A673 (cell line): ENCODE measurements at places on chromosomes 13 and 19.

- no peak for DNase-seq
Measured at GRCh38 chr13:53142306-53142705, 113.7 kb downstream of the OLFM4 start.

GRCh38 chr13:91297503-91297902 is 50.0 kb upstream of the MIR17HG start:
- no peak for DNase-seq

GRCh38 chr19:54418030-54418929 is 3.0 kb downstream of the TTYH1 start:
- DNase-seq: no peak

DNA sequence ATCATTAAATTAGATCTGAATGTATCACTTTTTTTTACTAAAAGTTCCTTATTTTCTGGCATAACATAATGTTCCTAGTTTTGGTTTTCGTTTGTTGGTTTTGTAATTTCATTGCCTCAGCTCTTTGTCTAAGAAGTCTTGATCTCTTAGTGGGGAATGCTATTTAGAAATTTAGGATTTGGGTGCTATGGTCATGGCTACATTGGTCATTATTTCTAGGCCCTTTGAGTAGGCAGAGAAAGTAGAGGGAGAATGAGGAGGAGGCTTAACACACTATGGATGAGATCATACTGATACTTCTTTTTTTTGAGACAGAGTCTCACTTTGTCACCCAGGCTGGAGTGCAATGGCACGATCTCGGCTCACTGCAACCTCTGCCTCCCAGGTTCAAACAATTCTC is 41.8 kb downstream of the PIBF1 start:
- no peak for DNase-seq

- no peak for DNase-seq
Measured at GRCh38 chr13:35600137-35600536, 123.6 kb upstream of the MAB21L1 start.

DNA sequence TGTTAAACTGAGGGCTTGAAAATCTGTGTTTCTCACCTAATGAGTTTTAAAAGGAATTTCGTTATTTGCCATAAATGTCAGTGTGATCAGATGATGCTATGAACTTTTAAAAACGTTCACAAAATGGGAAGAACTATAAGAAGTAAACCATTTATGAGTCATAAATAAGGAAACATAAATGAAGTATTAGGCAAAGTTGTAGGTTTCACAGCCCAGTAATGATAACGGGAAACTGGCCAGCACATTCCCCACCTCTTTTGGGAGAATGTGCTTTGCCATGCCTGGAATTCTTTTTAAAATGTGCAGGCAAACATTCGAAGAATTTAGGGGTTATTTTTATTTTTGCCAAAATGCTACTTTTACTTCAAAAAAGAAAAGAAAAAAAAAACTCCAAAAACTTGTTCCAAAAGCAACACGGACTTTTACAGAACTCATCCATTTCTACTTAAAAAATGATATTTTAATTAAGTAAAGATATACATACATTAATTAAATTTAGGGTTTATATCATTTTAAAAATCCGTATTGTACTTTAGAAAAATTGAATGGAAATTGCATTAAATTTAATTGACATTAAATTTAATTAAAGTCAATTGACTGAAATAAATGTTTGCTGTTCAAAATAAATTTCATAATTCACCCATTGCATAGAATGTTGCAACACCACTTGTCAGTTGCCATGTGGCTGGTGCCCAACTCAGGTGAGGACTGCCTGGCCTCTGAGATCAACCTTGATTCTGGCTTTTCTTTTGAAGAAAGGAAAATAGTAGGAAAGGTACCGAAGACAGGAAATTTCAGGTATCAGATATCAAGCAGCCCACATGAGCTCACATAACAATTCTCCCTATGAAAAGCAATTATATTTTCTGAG is 1198.5 kb downstream of the EFNB2 start:
- no peak for DNase-seq

GRCh38 chr13:27954406-27954851 is 14.7 kb downstream of the CDX2 start:
- DNase-seq: no peak
